Left ventricle myocardium inferior (tissue), 1 donor: ENCODE measurements at places on chromosomes 7 and 10. TPM values are rescaled to one million over a fixed set of nuclear protein-coding genes. Genes with fewer than 3 reads are reported as not detected.

DNA sequence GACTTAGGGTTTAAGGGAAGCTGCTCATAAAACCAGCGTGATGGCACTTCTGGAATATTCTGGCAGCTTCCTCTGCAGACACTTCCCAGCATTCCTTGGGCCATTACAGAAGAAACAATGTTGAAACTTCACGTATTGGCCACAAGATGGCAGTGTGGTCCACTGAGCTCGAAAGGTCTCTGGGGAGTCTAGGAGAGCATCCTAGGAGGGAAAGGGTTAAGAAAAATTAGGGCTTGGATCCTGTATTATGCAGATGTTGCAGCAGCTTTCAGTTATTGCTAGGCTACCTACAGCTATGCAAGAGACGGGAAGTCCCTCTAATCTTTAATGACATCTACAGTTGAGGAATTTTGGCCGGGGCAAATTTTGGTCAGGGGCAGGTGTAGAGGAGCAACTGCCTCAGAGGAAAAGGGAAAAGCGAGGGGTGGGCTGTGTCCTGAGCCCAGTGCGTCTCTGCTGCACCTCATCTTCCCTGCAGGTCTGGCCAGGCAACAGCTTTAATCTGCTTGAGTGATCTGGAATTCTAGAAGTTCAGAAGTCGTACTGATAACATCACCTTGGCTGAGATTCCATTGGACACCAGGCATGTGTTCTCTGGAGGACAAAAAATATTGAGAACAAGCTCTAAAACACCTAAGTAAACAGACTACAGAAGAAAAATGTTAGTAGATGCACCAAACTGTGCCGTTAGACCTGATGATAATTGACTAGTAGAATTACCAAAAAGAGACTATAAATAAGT, 220.8 kb upstream of the PRSS58 start:
- no peak for DNase-seq

GRCh38 chr7:2379821-2380450, 23.5 kb upstream of the CHST12 start:
- no peak for DNase-seq

GRCh38 chr10:14543046-14543903, 212.6 kb upstream of the FRMD4A start:
- no peak for DNase-seq

GRCh38 chr7:95476904-95477594, 8.7 kb upstream of the ASB4 start:
- peak; percentile 29 for DNase-seq

- DNase-seq, result no peak
Observed at GRCh38 chr7:46080595-46081159, 159.6 kb upstream of the IGFBP3 start.

DNA sequence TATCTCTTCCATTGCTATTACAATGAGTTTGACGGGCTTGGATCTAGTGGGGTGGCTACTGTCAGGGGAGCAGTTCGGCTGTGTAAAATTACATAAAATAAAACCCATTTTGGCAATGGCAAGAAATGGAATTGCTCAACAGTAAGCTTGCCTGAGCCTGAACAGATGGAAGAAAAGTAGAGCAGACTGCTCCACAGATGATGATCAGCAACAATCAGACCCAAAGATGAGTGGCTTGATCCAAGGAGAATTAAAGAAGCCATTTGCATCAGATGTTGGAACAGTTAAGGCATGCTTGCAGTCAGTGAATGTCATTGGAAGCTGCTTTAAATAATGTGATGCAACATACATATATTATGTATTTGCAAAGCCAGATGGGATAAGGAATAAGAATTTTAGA, 256.6 kb upstream of the SMIM30 start:
- DNase-seq, result no peak

- peak; percentile 32 for DNase-seq
Observed at GRCh38 chr10:110423650-110424049, 74.1 kb upstream of the DUSP5 start.

The ANK3 gene
- total RNA-seq, result 179 TPM

The BLOC1S2 gene
- 21.0 TPM for total RNA-seq

The TFPI2 gene
- total RNA-seq, result 1.5 TPM
